ENCODE measurements at places on chromosomes 6 and 20.
A peak's percentile ranks its signal among the peaks of the same experiment; 100 is the strongest.

DNA sequence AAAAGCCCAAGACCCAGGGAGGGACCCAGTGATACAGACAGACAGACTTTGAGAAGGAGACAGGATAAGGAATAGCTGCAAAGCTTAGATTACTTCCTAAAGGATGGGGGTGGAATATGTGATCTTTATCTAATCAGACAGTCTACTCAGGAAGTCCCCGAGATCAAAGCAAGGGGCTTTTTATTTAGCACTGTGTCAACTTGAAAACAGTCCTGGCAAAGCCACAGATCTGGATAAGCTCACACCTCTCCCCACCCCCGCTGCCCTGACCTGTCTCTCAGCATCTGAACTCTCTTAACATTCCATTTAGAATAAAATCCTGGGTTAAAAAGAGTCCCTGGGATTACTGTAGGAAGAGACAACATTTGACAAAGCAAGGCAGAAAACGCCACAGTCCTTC is 101.5 kb downstream of the ISM1 start:
- DNase-seq = no peak

- DNase-seq = no peak
Observed at GRCh38 chr6:106017454-106017853, 68.7 kb upstream of the PRDM1 start.

GRCh38 chr6:11702500-11703130 is 76.0 kb downstream of the ADTRP start:
- no peak for DNase-seq

GRCh38 chr20:5190444-5190843 is 63.6 kb downstream of the CDS2 start:
- DNase-seq = no peak

- no peak for DNase-seq
Observed at GRCh38 chr6:8958894-8959511, 523.7 kb upstream of the SLC35B3 start.

DNA sequence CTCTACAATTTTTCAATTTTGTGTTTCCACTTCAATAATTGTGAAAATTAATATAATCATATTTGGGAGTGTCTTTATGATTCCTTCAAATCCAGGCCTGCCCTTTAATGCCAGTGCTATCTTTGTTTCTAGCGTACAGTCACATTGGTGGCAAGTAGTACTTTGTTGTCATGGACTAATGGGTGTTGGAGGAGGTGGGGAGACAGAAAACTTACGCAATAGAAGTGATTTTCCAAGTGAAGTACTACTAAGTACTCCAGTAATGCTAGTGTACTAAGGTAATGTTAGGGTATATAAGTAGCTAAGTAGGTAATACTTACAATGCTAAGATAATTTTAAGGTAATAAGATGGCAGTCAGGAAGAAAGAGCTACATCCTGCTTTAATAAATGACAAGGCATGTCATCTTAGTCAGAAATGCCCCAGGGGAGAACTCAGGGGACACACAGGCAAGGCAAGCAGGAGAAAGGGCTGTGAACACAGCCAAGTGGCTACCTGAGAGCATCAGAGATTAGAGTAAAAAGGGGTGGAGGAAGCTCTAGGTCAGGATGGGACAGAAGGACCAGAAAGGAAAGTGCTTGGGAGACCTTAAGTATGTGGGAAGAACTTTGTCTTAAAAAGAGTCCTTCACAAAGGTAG is 217.2 kb upstream of the PRDM1 start:
- no peak for DNase-seq

DNA sequence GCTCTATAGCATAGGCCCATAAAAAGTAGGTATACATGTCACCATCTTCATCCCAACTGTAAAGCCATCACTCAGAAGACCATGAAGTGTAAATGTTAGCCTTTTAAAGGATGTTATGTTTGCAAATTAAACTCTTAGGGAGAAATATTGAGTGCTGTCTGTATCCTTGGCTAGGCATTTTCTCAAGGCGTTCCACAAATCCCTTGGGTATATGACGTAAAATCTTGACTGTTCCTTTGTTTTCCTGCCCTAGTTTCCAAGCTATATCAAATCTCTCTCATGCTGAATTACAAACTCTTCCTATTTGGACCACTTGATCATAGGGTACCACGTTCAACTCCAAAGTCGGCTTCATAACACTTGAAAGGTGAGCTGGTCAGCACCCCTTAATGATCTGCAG is 486.2 kb downstream of the HDGFL1 start:
- no peak for DNase-seq

DNA sequence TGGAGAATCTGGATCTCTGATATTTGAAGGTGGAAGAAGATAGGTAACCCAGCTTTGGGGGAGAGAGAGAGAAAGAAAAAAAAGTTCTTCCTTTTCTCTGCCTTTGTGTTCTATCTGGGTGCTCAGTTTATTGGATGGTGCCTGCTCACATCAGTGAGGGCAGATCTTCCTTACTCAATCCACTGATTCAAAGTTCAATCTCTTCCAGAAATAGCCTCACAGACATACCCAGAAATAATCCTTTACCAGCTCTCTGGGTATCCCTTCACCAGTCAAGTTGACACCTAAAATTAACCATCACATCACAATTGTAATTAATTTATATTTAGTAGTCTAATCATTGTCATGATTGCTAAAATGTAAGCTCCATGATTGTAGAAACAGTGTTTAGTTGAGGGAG is 189.1 kb downstream of the EPM2A start:
- DNase-seq = no peak

GRCh38 chr6:4608361-4609115 is 167.7 kb upstream of the CDYL start:
- DNase-seq = no peak

DNA sequence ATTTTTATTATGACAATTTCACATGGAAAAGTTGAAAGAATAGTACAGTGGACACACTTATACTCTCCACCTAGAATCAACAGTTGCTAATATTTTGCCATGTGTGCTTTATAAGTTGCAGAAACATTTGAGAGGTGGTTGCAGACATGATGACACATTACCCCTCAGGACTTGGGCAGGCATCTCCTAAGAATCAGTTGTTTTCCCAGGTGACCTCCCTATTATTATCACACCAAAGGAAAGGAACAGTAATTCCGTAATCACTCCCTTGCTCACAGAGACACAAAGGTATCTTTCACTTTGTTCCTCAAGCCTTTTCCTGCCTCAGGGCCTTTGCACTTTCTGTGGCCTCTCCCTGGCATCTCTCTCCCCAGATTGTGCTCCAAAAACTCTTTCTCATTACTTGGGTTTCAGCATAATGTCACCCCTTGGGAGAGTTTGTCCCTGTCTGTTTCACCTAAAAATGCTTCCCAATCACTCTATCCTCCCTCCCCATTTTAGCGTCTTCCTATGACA is 5.9 kb upstream of the SULF2 start:
- no peak for DNase-seq

DNA sequence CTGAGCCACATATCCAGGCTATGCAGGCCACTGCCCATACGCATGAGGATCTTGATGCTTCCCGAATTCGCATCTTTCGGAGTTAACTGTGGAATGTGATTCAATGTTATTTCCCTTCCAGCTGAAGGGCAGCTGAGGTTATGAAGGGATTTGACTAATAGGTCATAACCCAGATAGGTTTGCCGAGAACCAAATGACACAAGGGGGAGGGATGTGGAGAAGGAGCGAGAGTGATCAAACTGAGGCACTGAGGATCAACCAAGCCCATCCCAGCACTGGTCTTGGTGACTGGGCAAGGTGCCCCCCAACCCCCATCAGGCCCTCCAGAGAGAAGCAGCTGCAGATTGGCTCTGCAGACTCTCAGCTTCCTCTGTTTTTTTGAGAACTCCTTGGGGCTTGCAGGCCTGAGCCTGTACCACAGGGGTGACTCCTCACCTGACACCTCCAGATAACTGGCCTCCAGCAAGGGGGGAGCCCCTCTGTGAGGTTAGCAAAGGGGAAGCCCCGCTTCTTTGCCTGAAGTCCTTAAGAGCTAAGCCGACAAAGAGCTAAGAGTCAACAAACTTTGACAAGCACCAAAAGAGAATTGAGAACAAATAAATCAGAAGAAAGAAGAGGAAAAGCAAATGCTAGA is 185.9 kb downstream of the PDE7B start:
- no peak for DNase-seq

DNA sequence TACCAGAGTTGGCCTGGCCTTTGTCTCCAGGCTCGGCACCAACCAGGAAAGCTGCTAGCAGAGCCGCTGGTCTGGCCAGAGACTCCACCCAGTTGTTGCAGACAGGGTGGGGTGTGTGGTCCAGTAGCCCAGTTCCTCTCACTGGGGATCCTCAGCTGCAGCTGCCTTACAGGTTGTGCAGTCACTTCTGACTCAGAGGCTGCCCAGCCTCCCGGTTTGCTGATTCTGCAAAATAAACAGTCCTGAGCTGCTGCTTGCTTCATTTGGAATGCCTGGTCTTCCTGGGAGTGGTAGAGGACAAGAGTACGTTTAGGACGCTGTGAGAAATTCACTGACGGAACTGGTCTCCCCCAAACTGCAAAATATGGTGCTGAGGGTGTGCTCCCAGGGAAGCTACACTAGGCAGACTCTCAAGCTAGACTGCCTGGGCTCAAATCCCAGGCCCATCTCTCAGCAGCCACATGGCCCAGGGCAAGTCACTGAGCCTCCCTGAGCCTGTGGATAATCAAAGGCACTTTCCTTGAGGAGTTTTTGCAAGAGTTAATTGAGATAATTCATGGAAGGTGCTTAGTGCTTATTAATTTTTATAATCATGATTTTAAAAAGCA is 246.1 kb downstream of the TFAP2C start:
- DNase-seq = no peak

- no peak for DNase-seq
Observed at GRCh38 chr6:66200390-66200789, 493.4 kb upstream of the EYS start.

- no peak for DNase-seq
Observed at GRCh38 chr6:6931071-6932025, 176.4 kb upstream of the RREB1 start.

DNA sequence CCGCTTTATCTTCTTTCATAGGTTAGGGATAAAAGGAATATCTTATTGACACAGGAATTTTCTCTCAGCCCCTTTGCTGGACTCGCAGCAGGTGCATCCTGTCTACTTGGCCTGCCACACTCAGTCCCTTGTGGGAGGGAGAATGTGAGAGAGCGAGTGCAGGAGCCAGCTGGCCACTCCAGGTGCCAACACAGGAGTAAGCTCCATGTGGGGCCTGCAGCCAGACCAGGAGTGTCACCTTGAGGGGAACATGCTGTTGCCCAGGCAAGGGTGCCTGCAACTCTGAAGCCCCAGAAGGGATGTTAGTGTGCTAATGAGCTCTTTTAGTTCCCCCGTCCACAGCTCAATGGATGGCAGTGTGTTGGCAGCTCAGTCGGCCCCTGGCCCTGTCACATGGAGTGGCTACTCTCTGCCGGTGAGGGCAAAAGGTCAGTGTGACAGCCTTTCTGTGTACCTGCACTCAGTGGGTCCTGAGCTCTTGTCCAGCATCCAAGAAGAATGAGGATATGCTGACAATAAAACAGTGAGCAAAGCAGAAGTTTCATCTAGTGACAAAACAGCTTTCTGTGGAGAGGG is 57.1 kb downstream of the CRYBG1 start:
- DNase-seq = no peak

DNA sequence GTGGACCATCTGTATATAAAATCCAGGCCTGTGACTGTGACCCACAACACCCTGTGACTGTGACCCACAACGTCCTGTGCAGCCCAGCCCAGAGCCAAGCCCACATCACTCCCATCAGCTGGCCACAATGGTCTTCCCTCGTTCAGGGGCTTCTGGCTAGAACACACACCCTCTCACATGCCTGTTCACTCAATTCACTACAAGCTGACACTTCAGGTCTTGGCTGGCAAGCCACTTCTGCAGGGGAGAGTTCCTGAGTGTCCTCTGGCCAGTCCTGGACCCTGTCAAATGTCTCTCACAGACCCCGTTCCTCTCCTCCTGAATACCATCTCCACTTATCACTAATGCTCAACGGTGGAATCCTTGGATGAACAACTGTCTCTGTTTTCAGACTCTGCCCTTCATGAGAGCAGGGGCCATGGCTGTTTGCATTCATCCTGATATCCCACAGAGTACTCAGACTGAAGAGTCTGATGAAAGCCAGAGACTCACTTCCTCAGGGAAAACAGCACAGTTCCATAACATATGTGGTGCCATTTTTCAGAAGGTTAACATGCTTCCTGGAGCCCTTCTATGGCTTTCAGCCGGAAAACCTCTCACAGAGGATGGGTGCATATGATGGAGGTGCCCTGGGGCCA is 56.0 kb downstream of the MYH7B start:
- DNase-seq = no peak

DNA sequence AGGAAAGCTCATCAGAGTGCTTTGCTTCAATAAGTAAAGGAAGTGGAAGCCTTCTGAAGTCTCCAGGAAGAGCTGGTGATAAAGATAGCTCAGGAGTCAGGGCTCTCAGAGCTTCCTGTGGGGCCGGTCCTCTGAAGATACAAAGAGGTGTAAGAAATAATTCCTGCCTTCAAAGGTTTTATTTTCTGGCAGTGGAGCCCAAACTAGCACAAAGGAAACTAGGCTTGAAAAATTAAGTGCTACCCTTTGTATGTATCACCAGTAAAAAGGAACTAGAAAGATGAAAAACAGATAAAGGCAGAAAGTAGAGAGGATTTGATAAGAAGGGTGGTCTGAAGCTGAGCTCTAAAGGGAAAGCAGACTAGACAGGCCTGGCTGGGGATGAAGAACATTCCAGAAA is 204.1 kb upstream of the SASH1 start:
- no peak for DNase-seq

GRCh38 chr6:88166493-88167351 is 575 bp upstream of the CNR1 start:
- DNase-seq = no peak

DNA sequence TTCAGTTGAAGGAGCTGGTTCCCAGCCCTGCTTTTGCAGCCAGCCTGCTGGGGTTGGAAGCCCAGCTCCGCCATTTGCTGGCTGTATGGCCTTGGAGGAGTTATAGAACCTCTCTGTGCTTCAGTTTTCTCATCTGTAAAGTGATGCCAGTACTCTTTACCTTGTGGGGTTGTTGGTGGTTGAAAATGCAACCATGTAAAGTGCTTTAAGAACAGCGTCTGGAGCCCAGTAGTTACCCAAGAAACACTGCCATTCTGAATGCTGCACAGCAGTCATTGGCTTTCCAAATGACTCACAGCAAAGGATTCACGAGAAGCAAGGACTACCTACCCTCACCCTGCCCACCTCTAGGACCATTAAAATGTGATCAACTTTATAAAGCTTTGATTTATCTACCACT is 154.4 kb downstream of the F13A1 start:
- DNase-seq = no peak

DNA sequence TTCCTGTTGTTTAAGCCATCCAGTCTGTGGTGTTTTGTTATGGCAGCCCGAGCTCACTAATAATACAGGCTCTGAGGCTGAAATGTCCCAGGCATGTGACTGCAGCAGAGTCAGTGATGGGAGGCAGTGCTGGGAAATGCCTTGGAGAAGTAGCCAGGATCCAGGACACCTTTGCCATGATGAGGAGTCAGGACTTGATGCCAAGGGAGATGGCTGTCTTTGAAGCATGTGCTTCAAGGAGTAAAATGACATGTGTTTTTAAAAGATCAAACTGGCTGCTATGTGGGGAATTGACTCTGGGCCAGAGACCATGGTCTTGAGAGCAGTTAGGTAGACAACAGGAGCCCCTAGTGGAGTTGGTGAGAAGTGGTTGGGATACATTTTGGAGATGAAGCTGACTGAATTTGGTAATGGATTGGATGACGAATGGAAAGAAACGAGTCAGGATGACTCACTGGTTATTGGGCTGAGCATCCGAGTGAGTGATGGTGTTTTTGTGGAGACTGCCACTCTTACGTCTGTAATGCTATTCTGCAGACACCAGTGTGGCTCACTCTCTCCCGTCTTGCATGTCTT is 322.2 kb downstream of the PLCB1 start:
- DNase-seq = peak; percentile 40

GRCh38 chr6:152941746-152942145 is 41.1 kb downstream of the FBXO5 start:
- no peak for DNase-seq

- no peak for DNase-seq
Observed at GRCh38 chr6:4531406-4531805, 244.8 kb upstream of the CDYL start.
